ENCODE measurements at places on chromosomes 6 and 20.
A peak's percentile ranks its signal among the peaks of the same experiment; 100 is the strongest.

- no peak for DNase-seq
Measured at GRCh38 chr6:41939848-41940758, 1.5 kb downstream of the CCND3 start.

DNA sequence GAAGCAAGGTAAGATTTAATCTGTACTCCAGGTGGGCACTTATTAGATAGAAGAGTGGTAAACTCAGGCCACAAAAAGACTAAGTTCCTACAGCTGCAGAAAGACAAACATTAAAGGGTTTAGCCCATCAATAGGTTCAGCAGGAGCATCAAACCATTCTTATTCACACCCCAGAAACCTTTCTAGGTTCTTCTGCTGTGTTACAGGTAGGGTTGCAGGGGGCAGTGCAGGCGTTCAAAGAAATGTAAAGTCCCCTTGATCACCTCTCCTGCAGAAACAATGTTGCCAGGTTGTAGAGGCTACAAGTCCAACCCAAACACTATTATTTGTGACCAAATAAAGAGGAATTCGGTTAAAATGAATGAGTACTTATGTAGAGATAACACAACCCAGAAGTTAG lies 31.8 kb downstream of the PHACTR1 start:
- no peak for DNase-seq

- DNase-seq = no peak
Measured at GRCh38 chr6:56759521-56759920, 116.8 kb upstream of the DST start.

- no peak for DNase-seq
Measured at GRCh38 chr20:40806929-40807820, 118.1 kb upstream of the MAFB start.

GRCh38 chr6:138864343-138864890 lies 68.5 kb downstream of the ECT2L start:
- DNase-seq = no peak

DNA sequence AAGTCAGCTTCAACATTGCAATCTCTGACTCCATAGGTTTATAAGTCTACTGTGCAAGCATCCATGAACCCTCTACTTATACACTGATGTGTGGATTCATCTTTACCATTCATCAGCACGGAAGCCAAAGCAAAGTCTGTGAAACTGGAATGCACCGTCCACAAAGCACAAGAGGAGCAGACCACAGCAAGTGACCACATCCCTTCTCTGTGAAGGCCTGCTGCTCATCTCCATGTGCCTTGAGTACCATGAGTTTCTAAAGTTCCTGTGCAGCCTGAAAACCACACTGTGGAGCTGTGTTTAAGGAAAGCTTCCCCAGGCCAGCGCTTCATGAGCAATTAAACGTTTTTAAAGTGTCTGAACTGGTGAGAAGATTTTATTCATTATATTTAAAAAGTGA lies 20.0 kb downstream of the GABRR1 start:
- DNase-seq = no peak

DNA sequence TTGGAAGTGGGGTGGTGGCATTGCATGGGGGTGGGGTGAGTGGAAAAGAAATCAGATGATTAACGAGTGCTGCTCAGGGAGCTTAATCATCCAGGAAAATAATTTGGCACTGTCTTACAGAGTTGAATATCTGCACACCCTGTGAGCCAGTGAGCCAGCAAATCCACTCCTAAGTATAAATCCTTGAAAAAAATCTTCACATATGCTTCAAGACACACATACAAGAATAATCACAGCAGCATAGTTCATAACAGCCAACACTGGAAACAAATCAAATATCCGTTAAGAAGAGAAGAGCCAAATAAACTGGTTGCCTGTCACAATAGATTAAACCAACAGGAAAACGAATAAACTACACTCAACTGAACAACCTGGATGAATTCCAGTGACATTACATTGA lies 62.8 kb downstream of the SAMD3 start:
- DNase-seq = no peak

- DNase-seq = no peak
Measured at GRCh38 chr20:2888224-2888955, 15.1 kb downstream of the PTPRA start.

DNA sequence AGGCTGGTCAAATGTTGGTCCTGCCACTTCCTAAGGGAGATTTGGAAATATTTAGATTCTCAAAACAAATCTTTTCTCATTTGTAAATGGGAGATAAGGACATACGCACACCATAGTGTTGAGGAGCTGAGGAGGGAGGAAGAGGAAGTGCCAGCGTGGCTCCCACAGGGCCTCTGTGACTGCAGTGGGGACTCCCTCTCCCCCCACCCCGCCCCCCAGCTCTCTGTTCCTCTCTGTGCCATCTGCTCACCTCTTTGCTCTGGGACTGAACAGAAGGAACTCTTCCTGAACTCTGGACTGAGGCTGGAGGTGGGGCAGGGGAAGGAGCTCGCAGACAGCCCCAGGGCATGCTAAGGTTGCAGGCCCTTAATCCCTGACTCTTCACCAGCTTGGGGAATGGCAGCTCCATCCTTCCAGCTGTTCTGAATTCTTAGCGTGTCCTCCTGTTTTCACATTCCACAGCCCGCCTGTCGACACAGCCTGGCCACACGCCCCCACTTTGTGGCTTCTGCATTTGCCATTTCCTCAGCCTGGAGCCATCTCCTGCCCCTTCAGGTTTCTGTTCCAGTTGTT lies 11.4 kb downstream of the DDX27 start:
- peak; percentile 23 for DNase-seq

DNA sequence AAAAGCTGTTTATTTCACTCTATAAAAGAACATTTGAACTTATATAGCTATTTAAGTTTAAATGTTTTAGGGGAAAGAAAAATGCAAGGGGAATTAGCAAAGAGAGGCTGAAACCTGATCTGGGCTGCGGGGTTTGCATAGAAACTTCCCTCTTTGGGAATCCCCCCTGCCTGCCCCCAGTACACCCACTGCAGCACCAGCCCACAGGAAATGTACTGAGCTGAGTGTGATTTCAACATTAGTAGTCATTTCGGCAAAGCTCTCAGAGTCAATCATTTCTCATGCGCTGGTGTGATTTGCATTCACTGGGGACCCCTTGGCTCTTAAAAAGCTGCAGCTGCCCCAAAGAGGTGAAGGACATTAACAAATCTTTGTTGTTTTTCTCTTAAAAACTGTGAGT lies 859.4 kb downstream of the MAFB start:
- DNase-seq = no peak

DNA sequence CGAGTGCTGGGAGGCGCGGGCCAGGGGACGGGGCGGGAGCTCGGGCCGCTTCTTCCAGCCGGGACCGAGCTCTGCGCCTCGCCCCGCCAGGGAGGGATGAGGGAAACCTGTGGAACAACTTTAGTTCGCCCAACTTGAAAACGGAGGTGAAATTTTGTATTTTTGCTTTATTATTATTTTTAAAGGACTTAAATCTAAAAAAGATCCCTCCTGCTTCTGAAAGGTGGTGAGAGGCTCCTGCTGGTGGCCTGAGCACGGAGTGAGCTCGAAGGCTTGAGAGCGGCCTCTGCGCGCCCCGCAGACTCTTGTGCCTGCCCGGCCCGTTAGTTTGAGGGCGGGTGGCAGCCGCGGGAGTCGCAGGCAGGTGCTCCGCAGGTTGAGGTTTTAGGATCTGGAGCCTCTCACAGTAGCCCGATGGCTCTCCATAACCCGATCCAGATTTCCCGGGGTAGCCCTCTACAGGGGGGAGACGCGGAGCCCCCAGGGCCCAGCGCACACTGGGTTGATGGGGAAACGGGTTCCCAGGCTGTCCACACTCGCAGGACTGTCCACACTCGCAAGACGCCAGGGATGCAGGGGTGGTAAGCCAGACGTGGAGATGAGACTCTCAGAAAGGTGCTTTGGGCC lies 46.2 kb upstream of the SUPT3H start:
- DNase-seq = no peak

- DNase-seq = no peak
Measured at GRCh38 chr6:118872726-118873125, 21.2 kb upstream of the ASF1A start.

GRCh38 chr6:134739299-134740026 lies 210.4 kb downstream of the ALDH8A1 start:
- no peak for DNase-seq

- DNase-seq = no peak
Measured at GRCh38 chr6:165049362-165049761, 260.0 kb downstream of the C6orf118 start.

- DNase-seq = no peak
Measured at GRCh38 chr6:72287801-72288200, 334.1 kb upstream of the KCNQ5 start.

GRCh38 chr6:70396163-70396562 lies 17.1 kb upstream of the FAM135A start:
- DNase-seq = no peak

GRCh38 chr6:44169154-44169553 lies 10.5 kb downstream of the CAPN11 start:
- no peak for DNase-seq

DNA sequence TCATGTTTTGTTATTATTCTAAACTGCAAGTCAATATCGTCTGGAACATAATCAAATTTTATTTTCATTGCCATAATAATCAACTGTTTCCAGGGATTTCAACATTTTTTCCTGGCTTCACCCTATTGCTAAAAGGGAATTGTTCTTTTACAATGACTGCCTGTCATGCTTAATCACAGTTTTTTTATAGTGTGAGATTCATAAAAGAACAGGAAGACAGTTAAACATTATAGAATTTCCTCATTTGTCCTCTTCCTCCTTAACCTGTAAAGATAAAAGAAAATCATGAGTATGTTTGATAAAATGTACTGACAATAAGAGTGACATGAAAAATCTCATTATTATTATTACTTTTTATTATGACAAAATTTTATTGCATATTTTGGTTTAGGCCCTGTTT lies 73.3 kb upstream of the CENPW start:
- DNase-seq = no peak

DNA sequence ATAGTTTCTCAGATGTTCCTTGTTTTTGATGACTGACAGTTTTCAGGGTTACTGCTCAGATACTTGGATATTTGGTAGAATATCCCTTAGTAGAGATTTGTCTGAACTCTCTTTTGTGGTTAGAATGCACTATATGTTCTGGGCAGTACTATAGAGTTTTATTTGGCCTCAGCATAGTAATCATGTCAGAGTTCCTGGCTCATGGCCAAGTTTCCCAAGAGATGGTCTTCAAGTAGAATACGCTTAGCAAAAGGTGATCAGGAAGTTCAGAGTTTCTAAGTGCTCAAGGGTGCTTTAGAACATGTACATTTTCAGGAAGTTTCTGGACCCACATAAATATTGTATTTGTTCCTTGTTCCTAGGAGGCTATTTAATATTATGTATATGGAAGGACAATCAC lies 1209.7 kb upstream of the GJE1 start:
- DNase-seq = no peak

All from non-pigmented ciliary epithelial cell (primary cell).